CD14-positive monocyte (primary cell): ENCODE measurements at places on chromosomes 16 and 17. TPM values are rescaled to one million over a fixed set of nuclear protein-coding genes. Genes with fewer than 3 reads are reported as not detected.

- no peak for DNase-seq
- no peak overlapping the region for H3K27ac ChIP-seq
- no peaks in the 10 kb centered on the region for H3K27me3 ChIP-seq
- no peaks in the 10 kb centered on the region for H3K4me1 ChIP-seq
These were observed 32.0 kb downstream of the PMFBP1 start for GRCh38 chr16:72139908-72140307.

- H3K4me1 ChIP-seq, result no peaks in the 10 kb centered on the region
These were observed 263.4 kb downstream of the BCAS3 start for GRCh38 chr17:60941028-60941427.

GRCh38 chr16:72216767-72217166 is 44.8 kb upstream of the PMFBP1 start:
- H3K36me3 ChIP-seq, result no peaks in the 10 kb centered on the region
- no peak overlapping the region for H3K27ac ChIP-seq
- H3K4me3 ChIP-seq, result no peak overlapping the region
- no peaks in the 10 kb centered on the region for H3K4me1 ChIP-seq
- no peak for DNase-seq
- H3K27me3 ChIP-seq, result no peaks in the 10 kb centered on the region

DNA sequence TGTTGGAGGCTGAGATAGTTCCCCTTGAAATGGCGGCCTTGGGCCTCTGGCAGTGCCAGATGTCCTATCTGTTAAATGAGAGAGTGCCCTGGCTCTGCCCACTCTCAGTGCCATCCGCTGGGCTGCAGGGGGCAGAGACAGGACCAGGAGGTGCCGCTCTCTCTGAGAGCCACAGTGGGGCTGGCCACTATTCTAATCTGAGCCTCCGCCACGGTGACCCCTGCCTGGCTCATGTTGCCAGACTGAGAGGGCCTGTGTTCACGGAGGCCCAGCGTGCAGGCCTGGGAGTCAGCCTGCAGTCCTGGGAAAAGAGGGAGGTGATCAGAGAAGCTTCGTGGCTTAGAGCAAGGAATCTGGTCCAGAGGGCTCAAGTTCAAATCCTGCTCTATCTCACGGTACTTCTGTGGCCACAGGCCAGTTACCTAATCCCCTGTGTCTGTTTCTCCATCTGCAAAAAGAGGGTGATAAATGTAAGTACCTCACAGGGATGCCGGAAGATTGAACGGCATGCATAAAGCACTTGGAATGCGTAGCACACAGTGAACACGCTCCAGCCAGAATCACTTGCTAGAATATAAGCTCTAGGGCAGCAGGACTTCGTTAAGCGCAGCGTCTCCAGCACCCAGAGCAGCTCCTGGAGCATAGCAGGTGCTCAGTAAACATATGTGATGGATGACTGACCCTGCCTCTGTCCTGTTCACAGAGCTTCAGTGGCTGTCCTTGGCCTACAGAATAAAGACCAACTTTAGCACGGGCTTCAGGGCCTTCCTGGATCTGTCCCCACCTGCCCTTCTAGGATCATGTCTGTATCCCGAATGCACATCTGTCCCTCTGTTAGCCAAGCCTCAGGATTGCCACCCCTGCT is 6.3 kb downstream of the ATP2A3 start:
- H3K27ac ChIP-seq, result peak overlapping the region; percentile 28
- no peak for DNase-seq
- H3K4me3 ChIP-seq, result no peak overlapping the region
- H3K27me3 ChIP-seq, result no peaks in the 10 kb centered on the region

The KRT27 gene
- polyA plus RNA-seq, result not detected in 2 replicates

The KRT31 gene
- not detected for polyA plus RNA-seq

The PDE6G gene
- polyA plus RNA-seq, result 8.9 TPM
